ENCODE measurements at places on chromosomes 7 and 10.
A peak's percentile ranks its signal among the peaks of the same experiment; 100 is the strongest.

DNA sequence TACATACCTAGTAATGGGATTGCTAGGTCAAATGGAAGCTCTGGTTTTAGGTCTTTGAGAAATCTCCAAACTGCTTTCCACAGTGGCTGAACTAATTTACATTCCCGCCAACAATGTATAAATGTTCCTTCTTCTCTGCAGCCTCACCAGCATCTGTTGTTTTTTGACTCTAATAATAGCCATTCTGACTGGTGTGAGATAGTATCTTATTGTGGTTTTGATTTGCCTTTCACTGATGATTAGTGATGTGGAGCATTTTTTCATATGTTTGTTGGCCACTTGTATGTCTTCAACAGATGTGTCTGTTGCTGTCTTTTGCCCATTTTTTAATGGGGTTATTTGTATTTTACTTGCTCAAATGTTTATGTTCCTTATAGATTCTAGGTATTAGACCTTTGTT, 675.5 kb downstream of the SUGCT start:
- peak; percentile 64 for DNase-seq

GRCh38 chr10:73398024-73398423, 15.8 kb downstream of the ANXA7 start:
- DNase-seq = no peak

GRCh38 chr7:32507414-32507813, 12.1 kb downstream of the AVL9 start:
- DNase-seq = peak; percentile 67

- DNase-seq = no peak
Observed at GRCh38 chr10:123275136-123275564, 120.9 kb downstream of the BUB3 start.

DNA sequence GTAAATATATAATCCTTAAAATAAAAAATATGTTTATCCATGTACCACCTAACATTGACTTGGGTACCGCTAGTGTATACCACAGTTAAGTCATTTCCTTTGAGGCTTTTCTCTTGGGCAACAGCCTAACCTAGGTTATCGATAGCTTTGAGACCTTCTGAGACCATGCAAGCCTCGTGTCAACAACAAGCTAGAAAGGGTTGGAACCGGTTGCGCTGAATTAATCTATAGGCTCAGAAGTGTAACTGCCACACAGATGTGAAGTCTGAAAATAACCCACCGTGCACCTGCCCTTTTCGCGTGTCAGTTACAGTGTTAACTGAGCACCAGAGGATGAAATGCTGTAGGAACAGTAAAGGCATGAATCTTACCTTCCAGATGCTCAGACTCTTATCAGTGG, 59.8 kb downstream of the ARID5B start:
- DNase-seq = no peak

DNA sequence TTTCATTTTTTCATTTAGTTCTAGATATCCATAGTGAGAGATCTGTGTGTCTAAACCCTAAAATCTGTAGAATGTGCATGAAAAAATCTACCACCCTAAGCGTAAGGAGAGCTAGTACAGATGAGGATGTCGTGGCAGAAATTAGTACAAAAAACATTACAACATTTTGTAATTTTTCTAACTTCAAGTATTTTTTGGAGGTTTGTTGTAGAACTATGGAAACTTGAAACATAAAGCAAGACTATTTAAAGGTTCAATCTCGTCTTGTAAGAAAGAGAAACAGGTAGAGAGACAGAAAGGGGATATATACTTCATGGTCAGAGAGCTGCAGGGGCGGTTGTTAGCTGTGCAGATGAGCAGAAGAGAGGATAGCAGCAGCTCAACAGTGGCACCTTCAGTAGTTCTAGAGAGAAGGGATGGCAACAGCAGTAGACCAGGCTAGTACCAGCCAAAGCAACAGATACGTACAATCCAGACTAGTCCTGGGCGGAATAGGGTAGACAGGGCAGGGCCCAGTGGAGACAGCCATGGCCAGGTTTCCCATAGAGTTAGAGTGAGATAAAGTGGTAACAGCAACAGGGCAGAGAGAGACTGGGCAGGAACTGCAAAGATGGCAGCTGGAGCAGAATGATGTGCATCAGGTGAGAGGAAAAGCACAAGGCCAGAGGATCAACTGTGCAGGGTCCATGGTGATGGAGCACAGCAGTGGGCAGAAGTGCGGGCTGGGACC, 145.2 kb downstream of the FRMD4A start:
- peak; percentile 82 for DNase-seq

DNA sequence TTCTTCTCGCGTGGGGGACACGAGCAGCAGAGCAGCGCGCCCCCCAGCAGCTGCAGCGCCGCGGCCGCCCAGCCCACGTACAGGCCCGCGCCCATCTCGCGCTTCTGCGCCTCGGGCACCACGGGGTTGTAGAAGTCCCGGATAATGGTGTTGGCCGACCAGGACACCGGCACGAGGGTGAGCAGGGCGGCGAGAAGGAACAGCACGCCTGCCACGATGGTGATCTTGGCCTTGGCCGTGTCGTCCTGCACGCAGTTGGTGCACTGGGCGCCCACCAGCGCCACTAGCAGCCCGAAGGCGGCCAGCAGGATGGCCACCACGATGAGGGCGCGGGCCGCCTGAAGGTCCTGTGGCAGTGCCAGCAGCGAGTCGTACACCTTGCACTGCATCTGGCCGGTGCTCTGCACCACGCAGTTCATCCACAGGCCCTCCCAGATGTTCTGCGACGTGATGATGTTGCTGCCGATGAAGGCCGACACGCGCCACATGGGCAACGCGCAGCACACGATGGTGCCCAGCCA, 529 bp downstream of the CLDN3 start:
- no peak for DNase-seq

- peak; percentile 73 for DNase-seq
Observed at GRCh38 chr7:115340828-115341227, 418.9 kb downstream of the MDFIC start.

DNA sequence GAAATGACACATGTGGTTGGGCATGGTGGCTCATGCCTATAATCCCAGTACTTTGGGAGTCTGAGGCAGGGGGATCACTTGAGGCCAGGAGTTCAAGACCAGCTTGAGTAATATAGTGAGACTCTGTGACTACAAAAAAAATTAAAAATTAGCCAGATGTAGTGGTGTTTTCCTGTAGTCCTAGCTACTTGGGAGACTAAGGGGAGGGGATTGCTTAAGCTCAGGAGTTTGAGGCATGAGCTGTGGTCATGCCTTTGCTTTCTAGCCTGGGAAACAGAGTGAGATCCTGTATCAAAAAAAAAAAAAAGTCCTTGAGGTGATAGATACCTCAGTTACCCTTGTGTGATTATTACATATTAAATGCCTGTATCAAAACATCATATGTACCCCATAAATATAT, 116.7 kb downstream of the SLC25A40 start:
- DNase-seq = no peak

- no peak for DNase-seq
Observed at GRCh38 chr10:83625831-83626360, 513.4 kb upstream of the GHITM start.

GRCh38 chr7:117009705-117010361, 56.5 kb downstream of the ST7 start:
- DNase-seq = no peak

- DNase-seq = peak; percentile 10
Observed at GRCh38 chr10:30284865-30285594, 64.0 kb downstream of the MTPAP start.

GRCh38 chr7:156656598-156656997, 16.0 kb downstream of the RNF32 start:
- no peak for DNase-seq

- DNase-seq = peak; percentile 79
Observed at GRCh38 chr7:101017064-101017777, 2.7 kb upstream of the MUC17 start.

DNA sequence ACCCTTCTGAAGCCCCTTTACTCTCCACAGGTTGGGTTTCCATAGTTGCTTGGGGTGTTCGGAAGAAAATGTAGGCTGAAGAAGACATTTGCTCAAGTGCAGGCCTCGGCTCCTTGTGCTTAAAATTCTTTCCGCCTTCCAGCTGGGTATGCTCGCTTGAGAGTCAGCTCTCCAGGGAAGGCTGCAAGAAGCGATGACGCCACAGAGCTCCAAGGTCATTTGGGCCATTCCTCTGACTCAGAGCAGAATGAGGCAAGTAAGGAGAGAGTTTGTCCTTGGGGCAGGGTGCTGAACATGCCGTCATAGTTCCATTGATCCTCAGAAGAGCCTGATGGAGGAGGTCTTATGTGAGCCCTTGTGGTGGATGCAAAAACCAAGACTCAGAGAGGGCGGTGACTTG, 27.4 kb upstream of the HSPA12A start:
- DNase-seq = peak; percentile 65

DNA sequence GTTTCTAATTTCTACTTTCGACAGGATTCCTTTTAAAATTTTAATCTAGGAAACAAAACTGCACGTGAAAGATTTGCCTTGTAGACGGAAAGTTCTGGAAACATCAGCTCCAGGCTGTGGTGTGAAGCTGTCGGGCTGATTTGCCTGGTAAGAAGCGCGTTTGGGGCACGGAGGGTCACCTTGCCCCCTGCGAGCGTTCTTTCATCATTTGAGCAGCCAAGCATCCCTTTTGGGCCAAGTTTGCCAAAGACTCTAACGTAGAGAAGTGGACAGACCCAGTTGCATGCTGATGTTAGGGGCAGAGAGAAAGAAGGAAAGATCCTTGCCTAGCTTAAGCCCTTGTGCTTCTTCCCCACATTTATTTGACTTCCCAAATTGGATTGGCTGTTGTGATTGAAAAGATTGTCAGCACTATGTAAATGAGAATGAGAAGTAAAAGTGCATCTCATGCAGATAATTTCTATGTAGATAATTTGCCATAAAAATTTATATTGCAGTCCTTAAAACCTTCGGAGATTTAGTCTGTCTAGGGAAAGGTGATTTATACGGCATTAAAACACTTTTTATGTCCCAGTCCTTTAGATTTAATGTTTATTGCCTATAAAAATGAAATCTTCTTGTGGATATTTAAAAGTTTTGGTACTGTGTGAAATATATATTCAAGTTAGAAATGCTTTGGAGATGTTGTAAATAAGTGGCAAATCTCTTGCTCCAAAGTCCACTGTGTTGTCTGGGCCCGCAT, 76.1 kb downstream of the CUX1 start:
- DNase-seq = no peak

GRCh38 chr7:39634478-39634805, 11.1 kb downstream of the RALA start:
- no peak for DNase-seq

DNA sequence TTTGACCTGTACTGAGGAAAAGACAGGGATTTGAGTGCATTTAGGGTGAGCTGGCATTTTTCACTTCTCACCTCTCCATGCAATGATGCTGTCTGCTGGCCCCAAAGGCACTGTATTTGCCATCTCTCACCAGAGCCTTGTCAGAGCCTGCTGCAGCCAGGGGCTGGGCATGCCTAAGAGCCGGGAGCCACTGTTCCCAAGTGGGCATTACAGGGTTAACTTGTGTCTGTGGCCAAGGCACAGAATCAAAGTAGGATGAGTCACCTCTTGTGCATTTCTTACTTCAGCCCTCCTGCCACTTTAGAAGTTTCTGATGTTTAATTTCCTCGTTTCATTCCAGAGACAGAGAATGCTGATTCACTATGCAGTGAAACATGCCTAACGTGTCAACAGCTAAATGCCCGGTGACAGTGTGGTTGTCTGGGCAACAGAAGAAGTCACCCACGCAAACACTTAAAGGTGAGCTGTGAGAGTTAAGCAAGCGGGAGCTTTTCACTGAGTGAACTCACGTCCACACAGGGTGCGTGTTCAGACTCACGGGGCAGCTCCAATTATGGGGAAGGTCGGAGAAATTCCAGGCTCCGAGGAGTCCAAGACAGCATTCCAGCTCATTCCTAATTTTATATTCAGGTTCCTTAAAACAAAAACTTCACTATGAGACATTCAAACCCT, 57.1 kb upstream of the IGFBP3 start:
- peak; percentile 97 for DNase-seq

- no peak for DNase-seq
Observed at GRCh38 chr7:37081436-37081835, 357.1 kb upstream of the AOAH start.

- no peak for DNase-seq
Observed at GRCh38 chr10:52257692-52258075, 56.4 kb upstream of the DKK1 start.

DNA sequence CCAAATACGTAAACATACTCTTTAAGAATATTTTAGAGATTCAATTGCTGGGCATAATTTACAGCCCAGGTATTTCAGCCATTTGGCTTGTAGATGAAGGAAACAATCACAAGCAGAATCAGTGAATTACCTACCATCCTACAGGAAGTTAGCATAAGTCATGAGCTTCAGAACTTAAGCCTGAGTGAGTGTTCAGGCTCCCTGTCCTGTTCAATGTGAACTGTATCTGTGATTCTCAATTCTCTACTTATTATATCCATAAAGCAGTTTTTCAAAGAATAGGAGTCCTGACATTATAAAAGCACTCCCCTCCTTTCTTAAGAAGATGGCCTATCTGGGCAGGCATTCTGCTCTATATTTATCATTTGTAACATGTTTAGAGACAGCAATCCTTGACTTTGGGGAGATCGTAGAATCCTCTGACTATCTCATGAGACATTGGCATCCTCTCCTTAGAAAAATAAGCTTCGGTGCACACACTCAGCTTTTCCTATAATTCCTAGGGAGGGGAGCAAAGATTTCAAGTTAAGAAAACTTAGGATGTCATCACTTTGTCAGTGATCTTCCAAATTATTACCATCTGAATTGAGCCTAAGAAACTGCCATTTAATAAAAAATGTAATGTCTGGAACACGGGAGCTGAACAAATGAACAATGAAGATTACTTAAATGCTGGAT, 645.2 kb upstream of the IGFBP3 start:
- DNase-seq = peak; percentile 58

DNA sequence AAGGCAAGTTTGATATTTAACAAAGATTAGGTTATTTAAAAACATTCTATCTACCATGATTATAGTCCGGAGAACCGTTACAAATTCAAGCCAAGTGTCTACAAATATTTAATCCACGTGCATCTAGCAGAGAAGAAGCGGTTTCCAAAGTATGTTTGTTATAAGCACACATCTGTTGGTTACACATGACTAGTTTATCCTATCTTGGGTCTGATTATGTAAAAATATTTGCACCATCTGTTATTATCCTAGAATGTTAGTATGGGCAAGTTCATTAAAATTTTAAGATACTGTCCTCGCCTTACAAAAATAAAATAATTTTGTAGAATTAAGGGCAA, 289.2 kb upstream of the VSTM2A start:
- DNase-seq = no peak

- peak; percentile 44 for DNase-seq
Observed at GRCh38 chr10:88851706-88852105, at the start of gene ANKRD22. ANKRD22 (minus strand) TSS chr10:88851844; CDS start chr10:88851607, 237 bp downstream.

GRCh38 chr10:3820255-3820654, 35.2 kb upstream of the KLF6 start:
- no peak for DNase-seq

- DNase-seq = no peak
Observed at GRCh38 chr7:81973117-81973516, 203.3 kb upstream of the HGF start.

- DNase-seq = no peak
Observed at GRCh38 chr7:33422141-33422540, 292.8 kb downstream of the BBS9 start.

- DNase-seq = no peak
Observed at GRCh38 chr7:35705932-35706461, 11.1 kb upstream of the HERPUD2 start.
